Right ventricle myocardium inferior (tissue), 1 donor: ENCODE measurements at places on chromosomes 3 and 15. TPM values are rescaled to one million over a fixed set of nuclear protein-coding genes. Genes with fewer than 3 reads are reported as not detected.

GRAMD2A gene
- not detected for total RNA-seq

- peak; percentile 50 for DNase-seq
Observed at GRCh38 chr3:78116874-78117273, 1077.0 kb downstream of the ROBO2 start.

DNA sequence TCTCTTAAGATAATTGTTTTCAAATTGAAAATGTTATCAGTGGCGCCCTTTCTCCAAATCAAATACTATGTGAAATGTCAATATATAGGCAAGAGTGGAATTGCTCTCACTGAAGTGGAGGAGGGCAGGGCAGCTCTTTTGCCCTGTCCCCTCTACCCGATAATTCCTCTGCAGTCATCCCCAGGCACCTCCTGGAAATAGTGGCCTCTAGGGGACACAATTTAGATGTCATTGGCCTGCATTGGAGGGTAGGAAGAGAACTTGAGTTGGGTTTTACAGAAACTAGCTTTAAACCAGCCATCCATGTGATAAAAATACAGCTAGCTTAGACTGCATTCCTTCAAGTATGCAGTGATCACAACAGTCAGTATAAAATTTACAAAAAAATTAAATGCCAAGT is 288.9 kb downstream of the EDEM1 start:
- no peak for DNase-seq

- no peak for DNase-seq
Observed at GRCh38 chr3:39333607-39334006, 4.1 kb downstream of the CCR8 start.

GRCh38 chr15:76193934-76194333 is 117.3 kb downstream of the ETFA start:
- DNase-seq, result no peak

DNA sequence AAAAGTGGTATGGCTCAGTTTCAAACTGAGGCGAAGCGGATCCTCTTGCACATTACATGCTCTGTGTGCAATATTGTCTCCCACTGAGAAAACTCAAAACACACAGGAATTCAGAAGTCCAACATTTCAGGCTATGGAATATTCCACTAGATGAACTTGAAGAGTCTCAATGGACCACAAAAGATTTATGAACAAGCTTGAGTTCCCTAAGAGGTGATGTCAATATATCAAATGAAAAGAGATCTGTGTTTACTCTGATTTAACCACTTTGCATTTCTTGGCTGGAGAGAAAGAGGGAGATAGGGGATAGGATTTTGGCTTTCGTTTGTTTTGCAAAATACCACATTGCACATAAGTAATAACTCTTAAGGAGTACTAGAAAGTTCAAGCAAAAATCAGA is 20.3 kb downstream of the PDZRN3 start:
- DNase-seq, result no peak

DNA sequence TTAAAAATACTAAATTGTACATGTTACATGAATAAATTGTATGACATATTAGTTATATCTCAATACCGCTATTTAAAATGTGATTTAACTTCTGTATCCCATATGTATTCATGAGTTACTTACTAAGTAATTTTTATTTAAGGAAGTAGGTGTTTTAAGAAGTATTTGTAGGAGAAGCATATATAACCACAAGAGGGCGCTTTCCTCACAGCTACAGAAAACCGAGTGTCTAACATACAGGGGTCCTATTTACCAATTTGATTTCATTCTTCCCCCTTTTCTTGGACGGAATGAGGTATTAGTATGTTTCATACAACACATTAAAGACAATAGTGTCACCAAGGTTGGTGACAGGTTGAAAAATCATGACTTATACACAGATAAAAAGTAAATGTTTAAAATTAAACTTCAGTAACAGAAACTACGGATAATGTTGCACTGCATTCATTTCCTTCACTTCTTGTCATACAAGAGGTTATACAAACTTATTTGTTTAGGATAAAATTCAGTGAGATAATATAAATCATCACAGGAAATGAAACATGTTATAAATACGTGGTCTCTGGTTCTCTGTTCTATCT is 253.6 kb downstream of the MAGI1 start:
- no peak for DNase-seq

CNTN6 gene
- total RNA-seq, result not detected
